ENCODE measurements at places on chromosomes 5 and 9.

GRCh38 chr5:179893958-179894895, 13.5 kb downstream of the TBC1D9B start:
- no peak for DNase-seq

GRCh38 chr5:116546033-116546742, 28.4 kb downstream of the SEMA6A start:
- DNase-seq = no peak

- DNase-seq = no peak
These were observed 12.8 kb downstream of the SURF6 start for GRCh38 chr9:133323211-133323610.

DNA sequence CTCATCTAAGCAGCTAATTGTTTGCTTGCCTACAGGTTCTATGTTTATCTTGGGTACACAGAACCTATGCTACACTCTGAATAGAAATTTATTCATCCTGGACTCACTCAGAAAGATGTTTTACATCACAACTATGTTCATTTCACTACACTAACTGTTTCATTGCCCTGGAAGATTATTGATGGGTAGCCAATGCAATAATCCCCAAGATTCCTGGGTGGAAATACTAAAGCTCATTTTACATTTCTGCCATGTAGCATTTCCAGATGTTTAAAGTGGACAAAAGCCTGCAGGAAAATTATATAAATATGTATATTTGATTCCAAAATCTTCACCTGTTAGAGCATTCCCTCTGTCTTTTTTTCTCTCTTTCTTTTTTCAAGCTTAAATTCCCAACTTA, 51.9 kb upstream of the IL7R start:
- no peak for DNase-seq

DNA sequence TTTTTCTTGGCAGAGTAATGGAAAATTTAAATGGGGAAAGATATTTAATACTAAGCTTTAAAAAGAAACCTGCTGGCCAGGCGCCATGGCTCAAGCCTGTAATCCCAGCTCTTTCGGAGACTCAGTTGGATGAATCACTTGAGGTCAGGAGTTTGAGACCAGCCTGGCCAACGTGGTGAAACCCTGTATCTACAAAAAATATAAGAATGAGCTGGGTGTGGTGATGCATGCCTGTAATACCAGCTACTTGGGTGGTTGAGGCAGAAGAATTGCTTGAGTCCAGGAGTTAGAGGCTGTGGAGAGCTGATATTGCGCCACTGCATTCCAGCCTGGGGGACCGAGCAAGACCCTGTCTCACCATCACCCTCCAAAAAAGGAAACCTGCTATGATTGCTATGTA, 32.8 kb downstream of the TUT7 start:
- no peak for DNase-seq

GRCh38 chr5:142974409-142974808, 204.2 kb downstream of the ARHGAP26 start:
- no peak for DNase-seq

DNA sequence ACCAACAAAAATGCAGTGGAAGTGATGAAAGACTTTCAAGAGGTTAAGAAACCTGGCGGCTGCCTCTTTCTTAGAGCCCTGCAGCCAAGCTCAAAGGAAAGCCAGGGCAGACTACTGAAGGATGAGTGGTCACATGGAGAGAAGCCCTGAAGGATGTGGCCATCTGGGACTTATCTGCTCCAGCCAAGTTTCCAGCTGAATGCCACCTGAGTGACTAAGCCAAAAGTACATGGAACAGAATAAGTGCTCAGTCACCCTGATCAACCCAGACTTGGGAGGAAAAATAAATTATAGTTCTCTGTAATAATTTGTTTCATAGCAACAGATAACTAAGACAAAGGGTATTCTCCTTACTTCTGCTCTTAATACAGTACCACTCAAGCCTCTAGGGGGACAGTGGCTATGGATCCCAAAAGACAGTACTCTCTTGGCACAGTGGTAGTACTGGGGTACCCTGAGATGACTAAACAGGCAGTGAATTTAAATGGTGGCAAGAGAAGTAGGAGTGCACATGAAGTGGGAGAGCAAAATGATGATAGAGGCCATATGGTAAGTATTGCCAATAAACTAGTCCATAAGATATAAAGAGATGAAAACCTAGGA, 182.3 kb downstream of the ELAVL2 start:
- DNase-seq = no peak

DNA sequence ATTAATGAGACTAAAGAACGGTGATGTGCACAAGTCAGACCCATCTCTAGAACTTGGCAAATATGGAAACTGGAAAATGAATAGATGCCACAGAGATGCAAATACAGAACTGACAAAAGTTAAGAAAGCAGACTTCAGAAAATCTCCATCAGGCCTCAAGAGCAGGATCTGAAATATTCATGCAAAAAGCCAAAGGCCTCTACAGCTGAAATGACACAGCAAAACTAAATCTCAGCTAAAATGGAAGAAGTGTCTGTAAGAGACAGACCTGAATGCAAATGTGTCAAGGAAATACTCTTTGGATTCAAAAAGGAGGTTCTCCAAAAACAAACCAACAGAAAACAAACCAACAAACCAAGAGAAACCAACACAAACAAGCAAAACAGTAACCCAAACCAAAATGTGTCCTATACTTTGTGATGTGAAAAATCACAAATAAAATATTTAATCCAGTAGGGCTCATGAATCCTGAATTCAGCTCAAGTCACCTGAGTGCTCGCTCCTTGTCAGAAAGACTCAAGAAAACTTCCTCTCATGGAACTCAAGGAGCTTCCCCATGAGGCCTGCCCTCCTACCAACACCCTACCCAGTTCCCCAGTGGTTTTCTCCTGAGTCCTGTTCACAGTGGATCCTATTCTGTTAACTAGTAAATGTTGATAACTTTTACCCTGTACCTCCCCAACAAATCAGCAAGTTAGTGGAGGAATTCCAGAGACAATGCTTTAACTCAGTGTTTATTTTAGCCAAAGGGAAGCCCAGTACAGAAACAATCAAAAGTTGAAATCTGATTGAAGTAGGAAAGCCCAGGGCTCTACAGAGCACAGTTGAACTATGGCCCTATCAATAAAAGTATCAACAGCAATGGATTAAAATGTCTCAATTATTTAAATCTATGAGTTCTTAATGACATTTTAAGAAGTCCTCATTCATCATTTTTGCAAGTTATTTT, 14.6 kb downstream of the MRPS27 start:
- no peak for DNase-seq

DNA sequence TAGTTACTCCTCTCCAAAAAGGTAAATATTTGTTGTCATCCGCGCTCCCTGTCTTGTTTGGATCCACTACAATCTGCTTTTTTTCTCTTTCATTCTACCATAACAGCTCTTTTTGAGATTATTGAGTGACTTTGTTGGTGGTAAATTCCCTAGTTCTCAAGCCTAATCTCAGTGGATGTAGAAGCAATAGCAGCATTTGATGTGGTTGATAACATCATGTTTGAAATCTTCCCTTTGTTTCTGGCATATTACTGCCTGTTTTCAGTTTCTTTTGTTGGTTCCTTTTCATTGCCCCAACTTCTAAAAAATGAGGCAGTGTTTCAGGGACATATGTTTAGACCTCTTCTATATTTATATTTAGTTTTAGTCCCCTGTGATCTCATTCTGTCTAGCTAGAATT, 8.9 kb downstream of the CDC42SE2 start:
- DNase-seq = no peak

DNA sequence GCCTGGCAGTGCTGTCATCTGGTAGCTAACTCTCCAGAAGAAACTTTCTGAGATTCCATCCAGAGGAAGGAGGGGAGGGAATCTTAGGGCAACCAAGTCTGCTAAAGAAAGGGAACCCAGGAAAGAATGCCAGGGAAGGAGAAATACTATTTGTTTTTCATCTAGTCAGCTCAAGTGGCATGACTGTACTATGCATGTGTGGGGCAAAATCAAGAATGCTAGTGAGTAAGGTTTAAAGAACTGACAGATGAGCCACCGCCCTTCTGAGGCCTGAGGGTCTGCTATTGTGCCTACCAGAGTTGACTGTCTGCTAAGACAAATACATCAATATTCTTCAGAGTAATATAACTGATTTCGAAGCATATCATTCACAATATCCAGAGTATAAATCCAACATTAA, 204.2 kb downstream of the SLC12A2 start:
- DNase-seq = no peak

DNA sequence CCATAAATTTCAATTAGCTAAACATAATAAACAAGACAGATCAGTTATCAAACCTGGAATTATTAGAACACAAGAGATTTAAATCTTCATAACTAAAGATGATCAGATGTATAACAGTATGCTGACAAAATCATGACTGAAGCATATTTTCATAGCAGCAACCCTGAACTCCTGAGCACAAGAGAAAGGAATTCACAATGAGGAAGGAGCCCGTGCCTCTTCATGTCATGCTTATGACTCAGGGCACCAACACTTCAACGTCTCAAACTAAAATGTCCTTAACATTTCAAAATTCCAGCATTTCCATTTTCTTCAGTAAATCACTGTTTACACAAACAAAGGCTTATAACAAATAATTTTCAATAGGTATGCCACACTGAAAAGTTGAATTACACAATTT, 6.7 kb downstream of the AP3B1 start:
- DNase-seq = no peak

DNA sequence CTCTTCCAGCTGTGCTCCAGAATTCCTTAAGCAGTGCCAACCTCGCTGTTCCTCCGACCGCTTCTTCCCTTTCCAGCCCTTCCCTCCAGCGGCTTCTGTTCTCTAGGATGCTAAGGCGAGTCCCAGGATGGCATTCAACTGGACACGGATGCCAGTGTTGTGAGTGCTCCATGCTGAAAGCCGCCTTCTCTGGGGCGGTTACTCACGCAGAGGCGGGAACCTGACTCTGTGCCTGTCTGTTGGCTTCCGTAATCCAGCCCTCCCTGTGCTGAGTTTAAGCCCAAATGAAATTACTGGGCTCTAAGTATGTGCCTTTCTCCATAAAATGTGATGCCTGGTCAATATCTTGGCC, 20.2 kb downstream of the COL5A1 start:
- no peak for DNase-seq

DNA sequence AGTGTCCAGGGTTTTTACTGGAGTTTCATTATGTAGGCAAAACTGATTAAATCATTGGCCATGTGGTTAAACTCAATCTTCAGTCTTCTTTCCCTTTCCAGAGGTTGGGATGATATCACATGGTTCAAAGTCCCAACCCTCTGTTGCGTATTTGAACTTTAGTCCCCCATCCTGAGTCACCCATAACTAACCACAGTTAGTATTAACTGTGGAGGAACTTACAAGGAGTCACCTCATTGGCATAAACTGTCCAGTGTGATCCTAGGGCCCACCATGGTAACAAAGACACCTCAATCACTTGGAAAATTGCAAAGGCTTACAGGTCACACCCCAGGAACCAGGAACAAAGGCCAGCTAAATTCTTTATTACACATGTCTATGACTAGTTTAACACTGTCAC, 188.5 kb downstream of the COX7C start:
- DNase-seq = no peak

DNA sequence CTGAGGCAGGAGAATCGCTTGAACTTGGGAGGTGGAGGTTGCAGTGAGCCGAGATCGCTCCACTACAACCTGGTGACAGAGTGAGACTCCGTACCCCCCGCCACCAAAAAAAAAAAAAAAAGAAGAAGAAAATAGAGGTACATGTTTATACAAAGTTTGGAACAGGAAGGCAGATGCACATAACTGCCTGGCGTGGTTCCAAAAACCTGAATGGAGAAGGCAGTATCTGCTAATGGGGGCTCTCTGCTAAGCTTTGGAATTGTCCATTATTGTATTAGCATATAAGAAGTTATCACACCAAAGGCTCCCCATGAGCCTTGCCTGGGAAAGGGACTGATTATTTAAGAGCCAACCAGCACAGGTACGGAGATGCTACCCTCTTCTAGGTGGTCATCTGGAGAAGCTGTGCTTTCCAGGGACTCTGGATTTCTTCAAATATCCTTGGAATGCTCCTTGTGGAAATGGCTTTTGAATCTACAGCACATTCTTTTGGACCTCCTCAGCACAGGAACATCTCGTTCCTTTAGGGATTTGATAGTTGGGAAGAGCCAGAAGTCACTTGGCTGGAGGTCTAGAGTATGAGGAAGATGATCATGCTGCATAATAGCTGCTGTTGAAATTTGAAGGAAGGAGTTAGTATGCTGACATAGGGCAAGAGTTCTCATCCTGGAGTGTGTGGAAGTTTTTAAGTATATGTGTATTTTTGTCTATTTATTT, 42.5 kb upstream of the ABCA1 start:
- DNase-seq = no peak

DNA sequence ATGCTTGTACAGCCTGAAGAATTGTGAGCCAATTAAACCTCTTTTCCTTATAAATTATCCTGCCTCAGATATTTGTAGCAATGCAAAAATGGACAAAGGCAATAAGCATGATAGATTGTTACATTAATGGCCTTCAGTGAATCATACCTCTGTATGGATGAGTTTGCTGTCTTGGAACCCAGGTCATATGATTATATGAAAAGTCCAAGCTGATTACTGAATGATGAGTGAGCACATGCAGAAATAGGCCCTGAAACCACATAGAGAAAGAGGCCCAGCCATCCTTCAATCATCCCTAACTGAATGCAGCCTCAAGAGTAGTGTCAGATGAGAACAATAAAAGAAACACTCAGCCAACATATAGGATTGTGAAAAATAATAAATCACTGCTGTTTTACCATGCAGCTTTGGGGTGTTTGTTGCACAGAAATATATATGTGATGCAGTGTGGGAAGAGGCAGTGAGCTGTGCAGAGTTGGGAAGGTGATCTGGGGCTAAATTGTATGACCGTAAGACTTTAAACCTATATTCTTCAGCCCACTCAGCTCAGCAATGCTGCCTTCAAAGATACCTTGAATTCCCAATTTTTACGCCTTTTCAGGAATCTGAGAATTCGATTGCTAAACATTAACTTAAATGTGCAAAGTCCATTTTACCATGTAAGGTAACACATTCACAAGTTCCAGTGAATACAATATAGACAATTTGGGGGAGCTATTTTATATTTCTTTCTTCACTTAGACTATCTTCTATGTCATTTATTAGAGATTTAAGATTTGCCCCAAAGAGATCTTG, 36.3 kb upstream of the SHISAL2B start:
- DNase-seq = no peak

DNA sequence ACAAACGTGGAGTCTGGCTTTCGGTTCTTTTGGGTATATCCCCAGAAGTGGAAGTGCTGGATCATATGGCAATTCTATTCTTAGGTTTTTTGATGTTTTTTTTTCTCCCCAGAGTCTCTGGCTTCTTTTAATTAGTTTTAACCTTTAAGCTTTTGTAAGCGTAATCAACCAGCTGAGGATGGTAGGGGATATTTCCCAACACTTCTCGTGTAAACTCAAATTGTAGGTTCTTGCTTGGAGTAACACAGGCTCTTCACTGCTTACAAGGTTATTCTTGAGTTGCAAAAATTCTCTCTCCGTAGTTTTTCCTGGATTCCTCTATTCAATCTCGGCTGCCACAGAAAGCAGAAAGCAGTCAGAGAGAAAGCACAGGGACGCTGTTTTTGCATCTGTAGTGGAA, 11.9 kb downstream of the LAMC3 start:
- no peak for DNase-seq

- no peak for DNase-seq
These were observed 268.6 kb upstream of the PTGER4 start for GRCh38 chr5:40410964-40411635.
